ENCODE measurements at places on chromosomes 7 and 10.

GRCh38 chr7:23075571-23075970 lies 30.0 kb upstream of the KLHL7 start:
- no peak for DNase-seq

DNA sequence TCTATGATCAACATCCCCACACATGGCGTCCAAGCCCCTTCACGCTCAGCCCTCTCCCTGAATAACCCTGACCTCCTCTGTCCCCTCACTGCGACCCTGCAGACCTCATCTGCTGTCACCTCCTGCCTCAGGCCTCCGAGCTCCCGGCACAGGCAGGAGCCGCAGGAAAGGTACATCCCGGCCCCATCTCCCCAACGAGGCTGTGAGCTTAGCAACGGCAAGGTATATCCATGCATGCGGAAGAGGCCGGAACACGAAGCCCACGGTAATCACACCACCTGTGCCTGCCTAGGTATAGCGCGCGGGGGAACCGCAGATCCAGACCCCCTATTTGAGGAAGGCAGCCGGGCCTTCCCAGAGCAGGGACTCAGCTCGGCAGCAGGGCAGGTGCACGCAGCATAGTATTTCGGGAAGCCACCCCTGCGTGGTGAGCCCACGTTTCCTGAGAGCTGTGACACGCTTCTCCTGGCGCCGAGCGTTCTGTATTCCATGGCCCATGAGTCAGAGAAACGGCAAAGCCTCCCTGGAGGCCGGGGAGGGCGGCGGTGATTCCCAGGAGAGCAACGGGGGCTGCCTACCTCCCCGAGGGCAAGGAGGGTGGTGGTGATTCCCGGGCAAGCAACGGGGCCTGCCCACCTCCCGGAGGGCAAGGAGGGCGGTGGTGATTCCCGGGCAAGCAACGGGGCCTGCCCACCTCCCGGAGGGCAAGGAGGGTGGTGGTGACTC lies 50.1 kb upstream of the DNAAF5 start:
- no peak for DNase-seq

- no peak for DNase-seq
Measured at GRCh38 chr10:73863039-73863817, 11.1 kb downstream of the CAMK2G start.

DNA sequence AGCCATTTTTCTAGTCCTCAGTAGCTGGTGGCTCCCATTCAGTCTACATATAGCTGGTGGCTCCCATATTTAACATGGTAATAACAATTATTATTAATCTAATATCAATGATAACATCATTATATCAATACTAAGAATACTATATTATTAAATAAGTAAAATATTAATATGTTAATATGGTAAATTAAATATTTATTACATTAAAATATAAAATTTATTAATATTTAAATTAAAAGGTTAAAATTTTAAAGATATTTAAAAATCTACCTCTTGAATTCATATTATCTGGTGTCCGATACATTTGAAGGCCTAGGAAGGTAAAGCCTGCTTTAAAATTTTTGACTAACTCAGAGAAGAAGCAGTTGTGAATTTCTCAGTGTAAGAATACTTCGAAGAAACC lies 69.8 kb downstream of the SPAG6 start:
- no peak for DNase-seq

- DNase-seq: peak; percentile 58
Measured at GRCh38 chr10:58515291-58515941, 2.7 kb downstream of the BICC1 start.

GRCh38 chr10:86340176-86340990 lies 26.2 kb downstream of the GRID1 start:
- DNase-seq: no peak

DNA sequence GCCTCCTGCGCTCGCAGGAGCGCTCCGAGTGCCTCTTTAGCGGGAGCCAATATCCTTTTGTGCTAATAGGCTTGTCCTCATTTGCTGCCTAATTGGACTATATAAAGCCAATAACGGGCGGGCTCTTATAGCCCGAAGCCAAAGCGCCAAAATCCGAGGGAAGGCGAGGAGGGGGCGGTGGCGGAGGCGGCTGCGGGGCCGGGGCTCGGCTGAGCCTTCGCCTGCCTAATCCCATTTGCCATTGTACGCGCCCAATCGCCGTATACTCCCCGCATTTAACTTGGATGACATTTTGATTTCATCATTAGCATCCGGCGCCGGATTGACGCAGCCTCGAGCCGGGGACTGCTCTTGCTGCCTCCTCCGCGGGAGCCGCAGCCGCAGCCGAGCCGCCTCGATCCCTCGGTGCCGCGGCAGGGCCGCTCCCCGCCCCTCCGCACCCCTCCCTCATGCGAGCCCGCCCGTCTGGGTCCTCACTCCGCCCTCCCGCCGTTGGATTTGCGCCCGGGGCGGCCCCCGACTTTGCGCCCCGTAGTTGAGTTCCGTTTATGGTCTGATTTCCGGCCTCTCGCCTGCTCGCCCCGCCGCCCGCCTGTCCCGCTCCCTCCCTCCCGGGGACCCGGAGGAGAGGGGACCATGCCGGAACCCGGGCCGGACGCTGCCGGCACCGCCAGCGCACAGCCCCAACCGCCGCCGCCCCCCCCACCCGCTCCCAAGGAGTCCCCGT lies at the start of gene HMX3:
TSS of gene HMX3 (plus strand) at position 556 of the 727 bp plus-strand sequence. CDS start at position 637, 81 bp downstream.
- no peak for DNase-seq

GRCh38 chr10:73253225-73253555 lies 746 bp upstream of the MRPS16 start:
- peak; percentile 54 for DNase-seq

- DNase-seq: peak; percentile 92
Measured at GRCh38 chr7:75727881-75728593, 10.7 kb downstream of the HIP1 start.

Measured in PC-3 (cell line).